ENCODE measurements at places on chromosomes 4 and X. TPM values are rescaled to one million over a fixed set of nuclear protein-coding genes. Genes with fewer than 3 reads are reported as not detected.

The BST1 gene
- total RNA-seq = 49.3 TPM

The SSX2B gene
- total RNA-seq = not detected

The ARR3 gene
- total RNA-seq = not detected

The TRO gene
- 4.5 TPM for total RNA-seq

The HEPH gene
- total RNA-seq = 1.3 TPM

The MPP1 gene
- total RNA-seq = 37.1 TPM

The ARSD gene
- 27.4 TPM for total RNA-seq

All from vein endothelial cell (primary cell).